ENCODE measurements at places on chromosomes 2 and 18.

- no peak for DNase-seq
These were observed 327.0 kb upstream of the HS6ST1 start for GRCh38 chr2:128645631-128646030.

GRCh38 chr2:239376942-239377531 is 23.8 kb downstream of the HDAC4 start:
- no peak for DNase-seq

DNA sequence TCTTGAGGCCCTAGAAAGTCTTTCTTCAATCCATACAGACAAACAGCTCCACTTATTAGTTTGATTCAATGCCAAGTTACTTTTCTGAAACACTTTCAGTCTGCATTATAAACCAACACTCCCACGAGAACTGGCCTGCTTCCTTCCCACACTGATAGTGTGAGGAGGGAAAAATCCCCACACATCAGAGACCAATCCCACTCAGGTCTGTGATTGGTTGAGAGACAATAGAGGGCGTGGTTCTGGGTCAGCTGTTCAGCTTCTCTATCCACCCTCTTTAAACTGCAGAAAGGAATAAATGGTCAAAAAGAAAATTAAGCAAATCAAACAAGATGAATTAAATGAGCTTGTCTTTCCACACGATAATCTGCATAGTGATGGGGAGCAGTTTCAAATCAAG is 152.5 kb downstream of the NRP2 start:
- no peak for DNase-seq

DNA sequence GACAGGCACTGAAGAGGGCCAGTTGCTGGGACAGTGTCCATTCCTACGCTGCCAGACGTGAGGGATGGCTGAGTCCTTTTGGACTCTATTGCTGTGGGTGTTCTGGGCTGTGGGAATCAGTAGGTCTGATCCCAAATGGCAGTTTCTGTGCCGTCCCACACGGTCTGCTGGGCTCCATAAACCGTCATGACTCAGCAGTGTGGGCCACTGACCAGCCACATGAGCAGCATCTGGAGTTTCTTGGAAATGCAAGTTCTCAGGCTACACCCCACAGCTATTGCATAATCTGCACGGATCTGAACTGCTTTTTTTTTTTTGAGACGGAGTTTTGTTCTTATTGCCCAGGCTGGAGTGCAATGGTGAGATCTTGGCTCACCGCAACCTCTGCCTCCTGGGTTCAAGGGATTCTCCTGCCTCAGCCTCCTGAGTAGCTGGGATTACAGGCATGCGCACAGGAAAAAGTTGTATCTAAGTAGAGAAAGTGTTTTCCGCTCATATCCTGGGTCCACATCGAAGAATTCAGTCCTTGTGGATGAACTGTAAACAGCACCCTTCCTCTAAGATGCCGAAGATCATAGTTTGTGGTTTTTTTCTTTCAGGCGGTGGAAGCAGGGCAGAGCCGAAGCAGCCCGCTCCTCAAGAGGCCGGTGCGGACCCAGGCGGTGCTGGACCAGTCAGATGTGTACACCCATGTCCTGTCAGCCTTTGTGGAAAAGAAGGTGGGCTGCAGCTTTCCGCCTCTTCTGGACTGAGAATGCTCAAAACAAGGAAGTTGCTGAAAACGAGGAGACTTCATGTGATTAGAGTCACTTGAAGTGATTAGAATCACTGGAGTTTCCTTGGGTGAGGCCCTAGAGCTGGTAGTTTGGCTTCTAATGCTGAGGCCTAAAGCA is 25.5 kb downstream of the RMC1 start:
- peak; percentile 98 for DNase-seq

DNA sequence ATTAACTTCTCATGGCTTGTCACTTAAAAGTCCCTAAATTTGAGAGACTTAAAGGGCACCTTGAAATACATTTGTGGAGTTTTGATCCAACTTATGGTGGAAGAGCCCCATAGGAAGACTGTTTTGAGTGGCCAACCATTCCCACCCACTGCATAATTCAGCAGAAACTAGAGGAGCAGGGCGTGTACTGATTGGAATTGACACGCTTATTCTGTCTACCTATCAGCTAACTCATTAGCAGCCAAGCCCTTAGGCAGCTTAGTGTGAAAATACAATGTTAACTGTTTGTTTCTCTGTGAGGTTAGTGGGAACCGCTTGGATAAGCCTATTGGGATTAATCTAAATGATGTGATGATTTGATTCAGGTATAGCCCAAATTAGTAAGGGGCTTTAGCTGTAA is 6.4 kb downstream of the LGALSL start:
- DNase-seq: no peak

- no peak for DNase-seq
These were observed 294.2 kb downstream of the FIGN start for GRCh38 chr2:163441603-163442002.

GRCh38 chr18:37956902-37957301 is 391.3 kb upstream of the CELF4 start:
- DNase-seq: peak; percentile 51

GRCh38 chr2:140201572-140201971 is 1421.4 kb upstream of the NXPH2 start:
- no peak for DNase-seq

DNA sequence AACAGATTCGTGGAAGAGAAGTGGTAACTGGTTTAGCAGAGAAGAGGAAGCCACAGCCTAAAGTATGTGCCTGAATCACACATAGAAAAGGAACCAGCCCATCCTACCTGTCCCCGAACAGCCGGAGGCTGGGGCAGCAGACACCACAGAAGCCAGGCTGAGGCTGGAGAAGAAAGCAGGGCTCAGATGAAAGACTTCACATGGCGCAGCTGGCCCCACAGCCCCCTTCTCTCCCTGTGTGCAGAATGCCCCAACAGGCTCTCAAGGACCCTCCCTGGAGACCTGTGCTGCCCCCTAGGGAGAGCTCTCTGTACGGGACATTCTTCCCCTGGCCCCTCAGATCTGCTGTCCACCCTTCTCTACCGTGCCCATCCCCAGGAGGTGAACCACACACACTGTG is 83.5 kb upstream of the RAB12 start:
- DNase-seq: peak; percentile 47

- DNase-seq: peak; percentile 45
These were observed 981 bp downstream of the C2orf66 start for GRCh38 chr2:196808083-196808665.

- no peak for DNase-seq
These were observed 77.6 kb downstream of the CCDC148 start for GRCh38 chr2:158378926-158379325.

DNA sequence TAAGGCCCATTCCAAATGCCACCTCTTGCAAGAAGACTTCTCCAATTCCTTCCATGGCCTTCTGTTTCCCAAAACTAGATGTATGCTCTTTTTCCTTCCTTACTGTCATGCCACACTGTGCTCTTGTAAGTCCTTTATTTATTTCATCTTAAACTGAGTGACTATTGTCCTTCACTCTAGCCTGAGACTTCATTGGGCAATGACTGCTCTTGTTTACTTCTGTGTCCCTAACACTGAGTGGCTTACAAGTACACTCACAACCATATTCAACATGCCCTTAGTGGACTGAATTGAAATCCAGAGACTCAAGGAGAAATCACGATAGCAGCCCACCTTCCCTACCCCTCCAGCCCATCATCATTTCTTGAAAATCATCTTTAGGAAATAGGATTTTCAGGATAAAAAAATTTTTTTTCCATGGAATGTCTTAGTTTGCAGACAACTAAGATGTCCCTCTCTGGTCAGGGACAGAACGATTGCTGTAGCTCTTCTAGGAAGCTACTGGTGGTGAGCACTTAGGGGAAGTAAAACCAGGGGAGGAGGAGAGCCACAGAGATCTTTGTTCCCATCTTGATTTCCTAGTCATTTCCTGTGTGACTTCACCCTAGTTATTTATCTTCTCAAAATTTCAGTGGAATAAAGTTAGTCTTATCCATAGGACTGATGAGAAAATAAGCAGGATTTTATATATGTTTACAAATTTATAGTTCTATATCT is 80.7 kb downstream of the CYRIA start:
- no peak for DNase-seq

DNA sequence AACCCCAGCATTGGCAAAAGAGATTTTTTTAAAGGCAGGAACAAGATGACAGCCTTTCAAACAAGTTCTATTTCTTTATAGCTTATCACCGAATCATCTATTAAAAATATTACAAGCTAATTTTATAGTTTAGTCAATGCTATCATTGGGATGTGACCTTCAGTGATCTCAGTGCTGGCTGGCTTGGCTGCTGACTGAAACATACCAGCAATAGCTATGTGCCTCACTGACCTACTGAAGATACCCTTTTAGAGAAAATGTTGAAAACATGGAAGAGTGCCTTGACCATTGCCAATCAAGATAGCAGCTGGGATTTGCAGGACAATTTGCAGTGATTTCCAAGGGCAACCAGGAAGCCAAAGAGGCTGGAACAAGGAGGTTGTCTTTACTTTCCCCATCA is 44.0 kb downstream of the CSRNP3 start:
- DNase-seq: no peak

- DNase-seq: no peak
These were observed 229.5 kb downstream of the DCC start for GRCh38 chr18:52569492-52569891.

DNA sequence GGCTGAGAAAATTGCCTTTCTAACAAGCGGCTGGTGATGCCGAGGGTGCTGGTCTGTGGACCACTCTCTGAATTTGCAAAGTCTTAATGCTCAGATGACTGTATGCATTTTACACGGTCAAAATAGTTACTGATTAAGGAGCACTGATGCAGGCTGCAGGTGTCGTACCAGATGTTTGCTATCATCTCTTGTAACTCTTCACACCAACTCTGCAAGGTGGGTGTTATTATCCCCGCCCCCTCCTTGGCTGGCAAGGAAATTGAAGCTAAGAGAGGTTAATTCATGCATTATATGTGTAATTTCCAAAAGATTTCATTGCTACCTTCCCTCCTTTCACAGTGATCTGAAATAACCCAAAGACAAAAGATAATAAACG is 13.0 kb upstream of the LBH start:
- DNase-seq: no peak

- peak; percentile 28 for DNase-seq
These were observed 104.3 kb downstream of the METTL4 start for GRCh38 chr18:2466978-2467377.

DNA sequence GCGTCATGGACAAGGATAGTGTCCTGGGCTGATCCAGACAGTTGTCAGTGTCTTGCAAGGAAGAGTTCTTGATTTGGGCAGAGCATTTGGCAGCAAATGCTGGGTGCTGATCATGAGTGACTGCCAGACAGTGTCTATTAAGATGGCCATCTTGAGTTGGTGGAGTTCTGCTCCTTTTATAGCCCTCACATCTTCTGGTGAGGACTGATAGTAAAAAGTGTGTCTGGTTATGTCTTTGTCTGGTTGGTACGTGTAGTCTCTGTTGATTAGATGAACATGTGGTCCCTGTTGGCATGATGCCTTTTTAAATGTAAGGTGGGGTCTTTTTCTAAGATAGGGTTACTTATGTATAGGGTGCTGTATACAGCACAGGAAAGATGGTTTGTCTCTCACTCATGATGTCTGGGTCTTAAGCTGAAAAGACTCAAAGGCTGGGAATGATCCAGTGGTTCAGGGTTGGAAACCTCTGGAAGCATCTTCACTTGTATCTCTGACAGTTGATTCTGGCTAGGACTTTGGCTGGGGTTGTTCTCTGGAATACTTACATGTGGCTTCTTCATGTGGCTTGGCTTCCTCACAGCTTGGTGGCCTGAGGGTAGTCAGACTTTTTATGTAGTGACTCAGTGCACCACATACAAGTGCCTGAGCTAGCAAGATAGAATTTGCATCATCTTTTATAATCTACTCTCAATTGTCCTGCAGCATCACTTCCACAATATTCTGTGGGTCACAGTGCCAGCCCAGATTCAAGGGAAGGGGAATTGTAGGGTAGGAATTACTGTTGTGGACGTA is 11.8 kb downstream of the MTX2 start:
- DNase-seq: peak; percentile 24

GRCh38 chr2:37375741-37376288 is 31.4 kb downstream of the QPCT start:
- DNase-seq: no peak

DNA sequence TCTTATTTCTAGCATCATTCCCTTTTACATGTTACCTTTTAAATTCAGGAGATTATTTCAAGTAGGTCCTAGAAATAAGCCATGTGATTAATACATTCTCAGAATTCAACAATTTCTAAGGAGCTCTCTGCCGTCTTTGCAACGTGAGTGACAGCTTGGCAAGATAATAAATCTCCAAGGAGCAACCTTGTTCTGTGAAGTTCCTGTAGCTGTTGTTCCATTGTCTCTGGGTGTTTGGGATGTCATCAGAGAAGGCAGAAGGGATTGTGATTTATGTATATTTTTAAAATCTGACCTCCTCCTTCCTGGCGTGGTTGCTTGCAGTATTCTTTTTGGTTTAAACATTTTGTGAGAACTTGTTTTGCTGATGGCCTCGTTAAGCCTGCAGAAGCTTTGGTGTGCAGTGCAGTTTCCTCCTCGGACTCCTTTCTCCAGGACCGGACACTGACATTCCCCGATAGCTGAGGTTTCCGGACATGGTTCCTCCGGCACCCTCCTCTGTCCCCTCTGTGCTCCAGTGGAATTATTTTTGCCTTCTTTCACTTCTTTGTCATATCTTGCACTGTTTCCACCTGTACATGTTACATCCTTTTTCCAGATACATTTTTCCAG is 33.7 kb downstream of the RAMP1 start:
- DNase-seq: peak; percentile 30

DNA sequence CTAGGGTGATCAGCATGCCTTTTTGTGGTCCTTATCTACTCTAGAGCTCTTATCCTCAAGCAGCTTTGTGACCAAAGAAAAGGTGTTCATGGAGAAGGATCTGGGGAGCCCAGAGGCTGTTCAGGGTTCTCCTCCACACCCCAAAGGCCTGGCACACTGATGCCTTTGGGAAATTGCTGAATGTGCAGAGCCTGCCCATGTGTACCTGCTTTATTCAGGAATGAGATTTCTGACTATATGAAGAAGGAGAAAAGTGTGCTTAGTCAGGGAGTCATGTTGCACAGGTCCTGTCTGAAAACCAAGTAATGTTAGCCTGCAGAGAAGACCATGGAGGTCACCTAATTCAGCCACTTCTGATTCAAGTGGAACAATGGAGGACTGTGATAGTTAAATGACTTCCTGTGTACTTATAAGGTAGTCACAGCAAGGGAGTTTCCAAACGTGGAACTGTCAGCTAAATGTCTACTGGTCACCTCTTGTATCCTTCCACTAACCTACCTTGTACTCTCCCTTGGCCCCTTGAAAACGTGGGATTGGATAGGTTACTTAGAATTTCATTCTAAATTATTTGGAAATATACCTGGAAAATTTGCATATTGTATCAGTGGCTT is 81.3 kb downstream of the LIMS1 start:
- peak; percentile 42 for DNase-seq

- no peak for DNase-seq
These were observed 66.7 kb downstream of the DNMT3A start for GRCh38 chr2:25274868-25275574.

GRCh38 chr18:67308819-67309218 is 207.7 kb downstream of the DSEL start:
- DNase-seq: no peak
